ENCODE measurements at places on chromosomes 6 and 20.

DNA sequence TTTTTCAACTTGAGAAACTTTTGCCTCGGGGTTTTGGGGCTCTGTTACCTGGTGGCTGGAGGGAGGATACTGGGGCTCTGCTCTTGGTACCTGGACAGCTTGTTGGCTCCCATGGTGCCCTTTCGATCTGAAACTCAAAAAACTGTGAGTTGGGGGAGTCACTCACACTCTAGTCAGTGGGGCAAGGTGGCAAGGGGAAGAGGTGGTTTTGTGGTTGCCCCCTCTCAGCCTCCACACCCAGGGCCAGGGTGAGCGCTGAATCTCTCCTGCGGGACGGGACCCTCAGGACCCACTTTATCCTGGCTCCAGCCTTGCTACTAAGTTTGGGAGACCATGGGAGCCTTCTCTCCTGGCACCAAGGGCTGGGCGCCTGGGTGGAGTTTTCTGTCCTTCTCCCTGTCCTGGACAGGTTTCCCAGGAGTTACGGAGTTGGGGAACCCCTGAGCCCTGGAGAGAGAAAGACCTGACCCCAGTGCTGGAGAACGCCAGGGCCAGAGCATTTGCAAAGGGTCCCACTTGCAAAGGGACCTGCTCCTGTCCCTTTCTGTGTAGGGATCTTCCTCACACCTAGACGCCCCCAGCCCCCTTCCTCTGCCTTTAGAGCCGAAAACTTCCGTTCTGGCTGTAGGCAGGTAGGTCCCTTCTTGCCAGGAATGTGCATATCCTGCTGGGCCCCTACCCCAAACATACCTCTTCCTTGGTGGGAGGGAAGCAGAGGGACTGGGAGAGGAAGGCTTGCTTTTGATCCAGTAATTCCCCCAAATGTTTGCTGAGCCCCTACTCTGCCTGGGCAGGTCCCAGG lies 2.9 kb downstream of the FOXP4 start:
- DNase-seq: no peak

DNA sequence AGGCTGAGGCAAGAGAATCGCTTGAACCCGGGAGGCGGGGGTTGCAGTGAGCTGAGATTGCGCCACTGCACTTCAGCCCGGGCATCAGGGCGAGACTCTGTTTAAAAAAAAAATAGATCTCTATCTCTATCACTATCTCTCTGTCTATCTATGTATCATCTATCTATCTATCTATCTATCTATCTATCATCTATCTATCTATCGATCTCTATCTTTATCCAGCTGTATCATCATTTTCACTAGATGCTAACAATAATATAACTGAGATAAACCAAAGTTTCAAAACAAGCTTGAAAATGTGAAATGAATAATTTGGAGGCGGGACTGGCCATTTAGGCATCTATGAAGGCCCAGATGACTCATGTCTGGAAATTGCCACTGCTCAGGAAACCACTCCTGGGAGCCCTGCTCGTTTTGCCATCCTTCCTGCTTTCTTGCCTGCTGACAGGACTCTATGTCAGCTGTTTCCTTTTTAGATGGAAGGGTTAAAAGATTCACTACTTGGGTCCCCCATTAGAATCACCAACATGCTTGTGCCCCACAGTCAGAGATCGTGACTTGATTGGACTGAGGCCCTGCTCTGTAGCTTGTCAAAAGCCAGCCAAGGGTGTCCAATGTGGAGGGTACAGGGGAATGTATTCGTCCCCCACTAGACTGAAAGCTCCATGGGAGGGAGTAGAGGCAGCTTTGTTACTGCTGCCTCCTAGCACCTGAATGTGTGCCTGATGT lies 61.7 kb downstream of the UTRN start:
- no peak for DNase-seq

DNA sequence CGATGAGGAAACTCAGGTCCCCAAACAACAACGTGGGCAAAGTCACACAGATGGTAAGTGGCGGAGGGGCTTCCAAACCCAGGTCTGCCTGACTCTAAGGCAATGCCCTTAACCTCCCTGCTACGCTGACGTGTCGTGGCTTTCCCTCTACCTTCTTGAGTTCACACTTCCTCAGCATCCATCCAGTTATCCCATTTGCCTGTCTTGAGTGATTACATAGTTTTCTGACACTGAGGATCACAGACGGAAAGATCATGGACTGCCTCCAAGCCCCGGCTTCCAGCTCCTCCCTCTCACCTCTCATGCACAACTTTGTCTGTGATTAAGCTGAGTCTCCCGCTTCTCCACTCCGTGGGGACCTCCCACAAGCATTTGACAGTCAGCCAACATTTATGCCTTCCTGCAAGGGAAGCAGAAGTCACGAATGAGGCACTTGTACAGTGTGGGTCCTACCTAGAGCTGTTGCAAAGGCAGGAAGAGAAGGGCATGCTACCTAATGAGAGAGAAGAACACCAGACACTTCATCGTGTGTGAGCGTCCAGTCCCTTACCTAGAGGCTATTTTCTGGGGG lies 33.8 kb downstream of the TBC1D7 start:
- no peak for DNase-seq

GRCh38 chr6:7680393-7681075 lies 45.4 kb upstream of the BMP6 start:
- no peak for DNase-seq

- DNase-seq: no peak
Observed at GRCh38 chr20:25690427-25690826, 6.2 kb downstream of the ZNF337 start.

DNA sequence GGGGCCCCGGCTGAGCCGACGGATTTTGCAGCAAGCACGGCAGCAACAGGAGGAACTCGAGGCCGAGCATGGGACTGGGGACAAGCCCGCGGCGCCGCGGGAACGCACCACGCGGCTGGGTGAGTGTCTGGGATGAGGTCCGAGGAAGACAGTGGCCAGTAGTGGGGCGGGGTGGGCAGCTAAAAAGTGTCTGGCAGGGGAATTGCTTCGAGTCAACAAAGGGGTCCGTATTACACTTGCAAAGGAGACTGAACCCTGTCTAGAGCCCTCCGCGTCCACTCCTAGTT lies 356 bp downstream of the BYSL start:
- no peak for DNase-seq

GRCh38 chr20:49118307-49118706 lies 69.8 kb downstream of the STAU1 start:
- no peak for DNase-seq

DNA sequence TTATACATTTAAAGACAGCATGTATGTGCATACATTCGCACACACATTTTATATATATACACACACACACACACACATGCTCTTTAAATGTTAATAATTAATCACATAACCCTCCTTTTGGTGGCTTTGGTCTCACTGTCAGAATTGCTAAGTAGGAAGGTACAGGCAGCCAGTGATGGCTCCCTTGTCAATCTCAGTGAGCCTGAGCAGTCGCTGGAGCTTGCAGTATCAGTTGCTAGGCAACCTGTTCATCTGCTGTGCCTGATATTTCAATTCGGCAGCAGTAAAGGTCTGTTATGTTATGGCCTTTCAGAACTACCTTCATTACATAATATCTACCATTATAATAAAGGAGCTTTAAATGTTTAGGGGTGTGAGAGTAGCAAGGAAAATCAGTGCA lies 374.3 kb downstream of the LMBRD1 start:
- DNase-seq: no peak

GRCh38 chr20:14657266-14658005 lies 320.0 kb upstream of the FLRT3 start:
- DNase-seq: no peak

DNA sequence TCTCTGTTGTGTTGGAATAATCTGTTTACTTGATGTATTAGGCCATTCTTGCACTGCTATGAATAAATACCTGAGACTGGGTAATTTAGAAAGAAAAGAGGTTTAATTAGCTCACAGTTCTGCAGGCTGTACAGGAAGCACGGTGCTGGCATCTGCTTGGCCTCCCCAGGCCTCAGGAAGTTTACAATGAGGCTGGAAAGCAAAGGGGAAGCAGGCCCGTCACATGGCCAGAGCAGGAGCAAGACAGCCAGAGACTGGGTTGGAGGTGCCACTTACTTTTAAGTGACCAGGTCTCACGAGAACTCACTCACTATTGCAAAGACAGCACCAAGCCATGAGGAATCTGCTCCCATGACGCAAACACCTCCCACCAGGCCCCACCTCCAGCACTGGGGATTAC lies 50.6 kb upstream of the FUCA2 start:
- no peak for DNase-seq

- DNase-seq: no peak
Observed at GRCh38 chr6:11920566-11920965, 91.5 kb upstream of the HIVEP1 start.

GRCh38 chr20:9311132-9311531 lies 203.3 kb upstream of the LAMP5 start:
- DNase-seq: no peak

- DNase-seq: no peak
Observed at GRCh38 chr6:9646342-9647070, 768.4 kb downstream of the TFAP2A start.

DNA sequence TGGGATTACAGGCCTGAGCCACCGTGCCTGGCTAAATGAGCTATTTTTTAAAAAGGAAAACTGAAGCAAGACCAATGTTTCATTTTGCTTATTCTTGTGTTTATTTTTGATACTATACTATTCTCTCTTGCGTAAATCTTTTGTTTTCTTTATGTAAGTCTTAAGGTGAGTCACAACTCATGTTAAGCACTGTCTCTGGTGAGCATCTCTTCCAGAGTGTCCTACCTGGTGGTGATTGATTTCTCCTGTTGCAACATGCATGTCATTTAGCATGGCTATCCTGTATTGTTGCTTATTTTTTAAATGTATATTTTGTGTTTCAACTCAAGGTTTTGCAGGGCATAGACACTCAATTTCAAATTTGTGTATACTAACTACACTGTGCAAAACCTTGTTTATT lies 336.0 kb downstream of the RFPL4B start:
- no peak for DNase-seq

GRCh38 chr6:89830170-89830809 lies 610 bp downstream of the CASP8AP2 start:
- DNase-seq: no peak

- peak; percentile 74 for DNase-seq
Observed at GRCh38 chr6:35312076-35312800, 14.6 kb downstream of the DEF6 start.

GRCh38 chr6:128242765-128243403 lies 277.5 kb downstream of the PTPRK start:
- DNase-seq: no peak

- no peak for DNase-seq
Observed at GRCh38 chr20:57655809-57656155, 35.6 kb upstream of the ZBP1 start.

- DNase-seq: no peak
Observed at GRCh38 chr6:69069881-69070280, 434.8 kb downstream of the ADGRB3 start.

GRCh38 chr6:624979-625378 lies 31.9 kb downstream of the HUS1B start:
- DNase-seq: no peak

DNA sequence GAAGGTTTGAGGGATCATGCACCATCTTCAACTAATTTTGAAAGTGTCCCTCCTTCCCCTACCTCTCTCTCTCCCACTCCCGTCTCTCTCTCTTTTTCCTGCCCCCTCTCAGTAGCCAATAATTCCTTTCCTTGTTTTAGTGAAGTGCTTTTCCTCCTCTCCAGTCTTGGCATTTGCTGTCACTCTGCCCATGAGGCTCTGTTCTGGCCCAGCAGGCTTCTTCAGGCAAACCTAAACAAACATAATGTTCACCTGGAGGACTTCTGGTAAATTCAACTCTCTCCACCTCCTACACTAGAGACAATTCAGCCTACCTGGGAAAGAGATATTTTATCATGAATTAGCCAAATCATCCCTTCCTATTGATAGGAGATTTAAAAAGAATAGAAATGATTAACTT lies 320.4 kb upstream of the RNF24 start:
- DNase-seq: no peak

DNA sequence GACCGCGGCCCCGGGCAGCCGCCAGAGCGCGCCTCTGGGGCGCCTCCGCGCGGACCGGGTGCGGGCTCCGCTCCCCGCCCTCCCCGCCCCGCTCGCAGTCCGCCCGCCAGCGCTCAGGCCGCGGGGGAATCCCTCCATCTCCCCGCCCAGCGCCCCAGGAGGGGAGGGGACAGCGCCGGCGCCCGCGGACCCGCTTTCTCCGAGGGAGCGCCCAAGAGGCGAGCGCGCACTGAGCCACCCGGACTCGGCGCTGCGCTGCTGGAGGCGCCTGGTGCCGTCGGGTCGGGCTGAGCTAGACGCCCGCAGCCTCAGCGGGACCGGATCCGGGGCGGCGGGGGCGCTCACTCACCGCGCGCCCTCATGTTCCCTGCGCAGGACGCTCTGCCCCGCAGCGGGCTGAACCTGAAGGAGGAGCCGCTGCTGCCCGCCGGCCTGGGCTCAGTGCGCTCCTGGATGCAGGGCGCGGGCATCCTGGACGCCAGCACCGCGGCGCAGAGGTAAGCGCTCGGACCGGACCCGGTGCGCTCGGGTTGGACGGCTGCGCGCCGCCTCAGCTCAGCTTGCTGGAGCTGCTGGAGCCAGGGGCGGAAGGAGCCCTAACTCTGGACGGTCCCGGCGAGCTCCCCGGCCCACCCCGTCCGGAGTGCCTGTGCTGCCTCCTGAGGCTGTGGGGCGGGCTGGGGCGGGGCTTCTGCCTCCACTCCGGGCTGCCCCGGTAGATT lies 867 bp downstream of the EBF4 start:
- no peak for DNase-seq

- DNase-seq: no peak
Observed at GRCh38 chr20:22322513-22322912, 261.9 kb downstream of the FOXA2 start.

GRCh38 chr6:7773322-7773721 lies 47.4 kb downstream of the BMP6 start:
- no peak for DNase-seq

GRCh38 chr6:90446164-90446563 lies 140.7 kb downstream of the MAP3K7 start:
- DNase-seq: no peak

DNA sequence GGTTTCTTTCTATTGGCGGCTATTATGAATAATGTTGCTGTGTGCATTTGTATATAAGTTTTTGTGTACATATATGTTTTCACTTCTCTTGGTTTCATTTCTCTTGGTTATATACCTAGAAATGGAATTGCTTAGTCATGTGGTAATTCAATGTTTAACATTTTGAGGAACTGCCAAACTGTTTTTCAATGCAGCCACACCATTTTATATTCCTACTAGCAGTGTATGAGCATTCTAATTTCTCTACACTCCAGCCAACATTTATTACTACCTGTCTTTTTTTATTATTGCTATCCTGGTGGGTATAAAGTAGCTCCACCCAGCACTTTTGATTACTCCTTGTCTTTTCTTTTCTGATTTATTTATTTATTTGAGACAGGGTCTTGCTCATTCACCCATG lies 54.8 kb downstream of the PHACTR2 start:
- no peak for DNase-seq

DNA sequence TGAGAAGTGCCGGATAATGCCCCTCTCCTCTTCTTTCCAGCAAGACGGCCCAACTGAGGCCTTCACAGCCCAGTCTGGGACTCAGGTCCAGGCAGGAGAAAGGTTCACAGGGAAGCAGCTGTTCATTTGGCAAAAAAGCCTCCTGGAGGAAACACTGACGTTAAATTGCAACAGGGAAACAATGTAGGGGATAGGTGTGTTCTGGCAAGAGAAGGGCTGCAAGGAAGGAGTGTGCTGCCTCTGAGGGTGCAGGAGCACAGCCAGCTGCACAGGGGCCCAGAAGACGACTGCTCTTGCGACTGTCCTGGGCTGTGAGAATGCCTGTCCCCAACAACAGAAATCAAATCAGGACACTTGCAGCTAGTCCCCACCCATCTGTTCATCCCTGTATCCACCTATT lies 70.6 kb upstream of the PMEPA1 start:
- DNase-seq: no peak
